ENCODE measurements at places on chromosomes 4 and X. TPM values are rescaled to one million over a fixed set of nuclear protein-coding genes. Genes with fewer than 3 reads are reported as not detected.

DNA sequence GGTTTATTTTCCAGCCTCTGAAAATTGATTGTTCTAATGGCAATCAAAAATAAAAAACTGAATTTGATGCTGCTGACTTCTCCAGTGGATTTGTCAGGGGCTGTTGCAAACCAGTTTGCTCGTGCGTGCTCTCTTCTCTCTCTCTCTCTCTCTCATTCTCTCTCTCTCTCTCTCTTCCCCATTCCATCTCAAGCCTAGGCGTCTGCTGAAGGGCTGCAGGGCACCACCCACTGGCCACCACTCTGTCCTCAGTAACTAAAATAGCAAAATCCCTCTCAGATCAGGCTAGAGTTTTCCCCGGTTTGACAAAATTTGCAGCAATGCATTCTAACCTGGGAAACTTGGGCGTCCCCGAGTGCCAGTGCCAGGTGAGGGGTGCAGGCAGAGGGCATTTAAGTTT lies 19.4 kb downstream of the NKX6-1 start:
- DNase-seq = no peak

DNA sequence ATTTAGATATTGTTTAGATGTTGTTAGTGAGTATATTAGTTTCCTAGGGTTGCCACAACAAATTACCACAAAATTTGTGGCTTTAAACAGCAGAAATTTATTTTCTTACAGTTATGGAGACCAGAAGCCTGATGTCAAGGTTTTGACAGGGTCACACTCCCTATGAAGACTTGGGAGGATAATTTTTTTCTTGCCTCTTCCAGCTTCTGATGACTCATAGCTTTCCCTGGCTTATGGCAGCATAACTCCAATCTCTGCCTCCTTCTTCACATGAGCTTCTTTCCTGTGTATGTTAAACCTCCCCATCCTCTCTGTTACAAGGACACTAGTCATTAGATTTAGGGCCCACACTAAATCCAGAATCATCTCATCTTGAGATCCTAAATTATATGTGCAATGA lies 20.9 kb upstream of the RAB40A start:
- DNase-seq = no peak

DNA sequence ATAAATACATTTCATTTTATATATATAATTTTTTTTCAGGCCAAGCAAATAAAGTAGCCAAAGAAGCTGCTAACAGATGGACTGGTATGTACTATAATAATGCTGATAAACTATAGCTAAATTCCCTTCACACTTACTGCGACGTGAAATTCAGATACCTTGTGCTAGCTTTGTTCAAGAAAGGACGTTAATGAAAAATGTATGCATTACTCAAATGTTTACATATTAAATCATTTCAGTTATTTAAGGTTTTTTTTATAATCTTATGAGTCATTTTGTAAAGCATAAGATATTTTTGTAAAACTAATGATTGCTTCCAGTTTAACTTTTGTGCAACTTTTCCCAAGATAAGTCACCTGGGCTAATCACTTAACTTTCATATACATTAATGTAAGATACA lies 57.2 kb upstream of the TMEM131L start:
- no peak for DNase-seq

- DNase-seq = no peak
Observed at GRCh38 chrX:46693149-46693548, 65.8 kb downstream of the SLC9A7 start.

- DNase-seq = no peak
Observed at GRCh38 chrX:47697181-47697580, 38.2 kb upstream of the UXT start.

Gene HMGN5
- 2.4 TPM for total RNA-seq

DNA sequence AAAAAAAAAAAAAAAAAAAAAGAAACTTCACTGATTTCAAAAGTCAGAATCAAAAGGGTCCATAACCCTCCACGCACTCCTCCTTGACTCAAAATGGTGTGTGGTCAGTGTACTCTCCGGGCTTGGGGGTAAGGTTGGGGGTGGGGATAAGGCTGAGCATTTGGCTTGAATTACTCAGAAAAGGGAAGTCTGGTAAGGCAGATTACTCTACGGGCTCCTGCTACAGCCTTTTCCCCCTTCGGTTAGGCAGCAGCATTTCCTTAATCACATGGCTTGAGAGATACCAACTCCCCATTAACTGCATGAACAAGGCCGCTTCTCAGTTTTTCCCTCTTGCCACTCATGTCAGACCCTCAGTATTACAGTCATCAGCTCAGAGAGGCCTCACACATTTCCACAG lies 135.4 kb upstream of the DUSP21 start:
- no peak for DNase-seq

Gene PABPC5
- 11.0 TPM for total RNA-seq

DNA sequence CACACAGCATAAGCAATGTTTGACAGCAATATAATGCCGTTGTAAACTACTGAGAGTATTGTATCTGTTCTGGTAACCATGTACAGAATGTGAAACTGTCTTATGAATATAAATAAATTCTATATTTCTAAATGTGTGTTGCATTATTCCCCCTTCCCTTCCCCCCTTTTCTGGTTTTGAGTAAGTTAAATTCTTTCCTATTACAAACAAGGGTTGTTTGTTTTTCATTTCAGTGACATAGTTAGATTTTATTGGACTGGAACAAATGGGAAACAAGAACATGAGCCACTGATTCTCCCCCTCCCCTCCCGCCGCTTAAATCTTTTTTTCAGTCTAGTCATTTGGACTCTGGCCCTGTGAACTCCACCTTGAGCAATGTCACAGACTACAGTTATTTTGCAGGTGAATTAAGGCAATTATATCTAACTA lies 69.8 kb downstream of the GPAT3 start:
- DNase-seq = no peak

Gene H2BW2
- total RNA-seq = not detected

Data from cerebellum (tissue), 4 donors.